ENCODE measurements at places on chromosomes 2 and 18. TPM values are rescaled to one million over a fixed set of nuclear protein-coding genes. Genes with fewer than 3 reads are reported as not detected.

DNA sequence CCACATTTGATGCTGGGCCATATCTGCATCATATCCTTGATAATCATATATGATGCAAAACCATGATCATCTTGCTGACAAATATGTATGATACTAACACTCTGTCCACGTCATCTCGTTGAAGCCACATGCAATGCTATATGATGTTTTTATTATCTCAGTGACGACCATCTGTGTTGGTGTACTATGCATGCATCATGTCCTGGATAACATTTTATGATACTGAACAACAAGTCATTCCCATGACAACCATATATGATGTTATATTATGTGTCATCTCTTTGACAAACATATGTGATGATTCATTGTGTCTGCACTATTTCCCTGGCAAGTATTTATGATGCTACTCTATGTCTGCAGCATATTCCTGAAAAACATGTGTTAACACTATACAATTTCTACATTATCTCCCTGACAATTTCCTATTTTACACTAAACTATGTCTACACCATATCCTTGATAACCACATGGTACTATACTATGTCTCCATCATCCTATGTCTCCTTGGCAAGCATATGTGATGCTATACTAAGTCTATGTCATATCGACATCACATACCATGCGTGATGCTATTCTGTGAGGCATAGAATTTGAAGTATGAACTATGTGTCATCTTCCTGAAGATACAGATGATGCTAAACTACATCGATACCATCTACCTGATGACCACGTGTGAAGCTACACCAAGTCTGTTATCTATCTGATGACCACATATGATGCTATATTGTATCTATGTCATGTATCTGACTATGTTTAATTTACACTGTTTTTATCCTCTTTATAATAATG lies 37.0 kb downstream of the DAW1 start:
- no peak for DNase-seq

- DNase-seq, result no peak
Observed at GRCh38 chr18:23816740-23817139, 127.5 kb downstream of the LAMA3 start.

DNA sequence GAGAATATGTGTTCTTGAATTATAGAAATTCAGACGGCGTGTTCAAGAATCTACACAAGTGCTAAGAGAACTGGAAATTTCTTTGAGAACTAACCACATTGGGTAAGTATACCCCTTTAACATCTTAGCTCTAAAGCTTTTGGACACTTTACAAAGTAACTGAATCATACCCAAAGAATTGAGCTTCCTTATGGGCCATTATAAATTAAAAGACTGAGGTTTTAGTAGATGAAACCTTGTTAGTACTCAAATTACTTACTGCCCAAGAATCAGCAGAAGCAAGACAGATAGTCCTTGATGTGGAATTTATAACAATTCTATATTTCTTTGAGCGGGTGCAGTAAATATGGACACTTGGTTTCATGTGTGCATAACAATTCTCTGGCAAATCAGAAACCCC lies 168.3 kb downstream of the PRPF40A start:
- DNase-seq, result no peak

DNA sequence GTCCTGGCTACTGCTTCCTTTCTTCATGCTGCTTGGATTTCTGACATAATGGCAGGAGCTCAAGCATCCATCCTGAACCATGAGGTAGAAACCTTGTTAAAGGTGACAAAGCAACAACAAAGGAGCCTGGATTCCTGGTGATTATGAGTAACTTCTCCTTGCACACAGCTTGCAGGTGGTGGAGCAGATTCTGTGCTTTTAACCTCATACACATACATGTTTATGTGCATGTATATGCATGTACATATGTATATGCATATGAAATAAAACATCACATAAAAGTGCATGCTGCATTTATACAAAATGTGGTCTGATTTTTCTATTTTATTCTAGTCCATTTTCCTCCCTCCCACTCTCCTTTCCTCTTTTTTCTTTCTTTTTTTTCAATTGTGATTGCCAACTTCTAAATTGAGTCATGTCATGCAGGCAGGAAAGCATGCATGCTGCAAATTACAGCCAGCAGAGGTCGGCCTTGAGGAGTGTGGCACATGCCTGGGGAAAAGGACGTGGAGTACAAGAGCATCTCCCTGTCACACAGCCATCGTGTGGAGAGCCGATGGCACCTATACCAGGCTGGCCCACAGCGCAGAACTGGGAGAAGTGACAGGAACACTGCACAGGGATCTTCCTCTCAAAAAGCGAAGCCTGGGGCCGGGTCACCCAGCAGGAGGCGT lies 17.9 kb downstream of the LCT start:
- DNase-seq, result no peak

GRCh38 chr2:152097801-152098495 lies 896 bp downstream of the CACNB4 start:
- DNase-seq, result no peak

DNA sequence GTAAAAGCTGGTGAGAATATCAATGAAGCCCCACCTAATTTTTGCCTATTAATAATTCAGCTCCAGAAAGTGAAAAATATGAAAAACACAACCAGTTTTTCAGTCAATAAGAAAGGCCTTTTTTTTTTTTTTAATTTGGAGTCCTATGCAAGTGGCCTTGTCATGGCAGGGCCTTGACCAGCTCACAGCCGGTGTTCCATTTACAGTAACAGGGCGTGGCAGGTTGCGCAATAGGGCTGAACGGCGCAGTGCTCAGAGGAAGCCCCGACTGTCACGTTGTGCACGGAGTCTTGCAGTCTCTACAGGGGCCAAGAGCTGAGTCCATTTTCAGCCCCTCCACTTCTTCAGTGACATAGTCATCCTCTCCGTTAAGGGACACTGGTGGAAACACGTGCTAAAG lies 184.1 kb upstream of the FN1 start:
- no peak for DNase-seq

DNA sequence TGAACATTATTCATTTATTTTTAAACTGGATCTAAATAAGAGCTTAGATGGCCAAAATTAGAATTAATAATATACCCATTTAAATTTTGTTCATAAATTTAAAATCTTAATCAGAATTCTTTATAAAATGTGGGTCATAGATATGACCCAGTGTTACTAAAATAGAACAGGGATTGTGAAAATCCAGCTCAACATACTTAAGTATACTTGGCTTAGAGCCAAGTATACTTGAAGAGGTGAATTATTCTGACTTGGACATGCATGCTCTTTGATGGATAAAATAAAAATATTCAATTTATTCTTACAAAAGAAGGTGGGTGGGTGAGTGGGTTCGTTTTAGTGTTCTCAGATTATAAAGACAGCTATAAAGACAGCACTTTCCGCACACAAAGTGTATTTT lies 70.7 kb downstream of the SPOPL start:
- DNase-seq, result no peak

DNA sequence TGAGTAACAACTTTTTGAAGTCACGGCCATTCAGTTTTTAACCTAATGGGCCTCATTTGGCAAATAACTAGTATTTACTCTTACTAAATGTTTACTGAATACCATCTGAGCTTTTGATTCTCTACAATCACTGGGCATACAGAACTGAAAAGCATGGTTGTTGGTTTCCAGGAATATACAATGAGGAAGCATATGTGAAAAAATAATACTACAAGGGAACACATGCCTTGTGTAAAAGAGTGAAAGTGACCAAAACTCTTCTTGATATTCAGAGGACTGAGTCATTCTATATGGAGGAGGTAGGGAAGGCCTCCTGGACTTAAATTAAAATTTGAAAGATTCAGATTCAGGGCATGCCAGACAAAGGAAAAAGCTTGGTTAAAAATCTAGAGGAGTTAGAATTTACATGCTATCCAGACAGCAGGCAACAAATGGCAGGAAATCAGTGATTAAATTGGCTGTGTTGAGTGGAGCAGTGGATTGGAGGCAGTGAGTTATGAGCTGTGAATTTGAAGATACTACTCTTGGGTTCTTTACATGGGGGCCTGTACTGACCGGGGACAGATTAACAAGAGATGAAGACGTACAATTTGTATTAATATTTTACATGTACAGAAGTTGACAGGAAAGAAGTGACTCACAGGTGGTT lies 53.6 kb upstream of the NRXN1 start:
- DNase-seq, result no peak

DNA sequence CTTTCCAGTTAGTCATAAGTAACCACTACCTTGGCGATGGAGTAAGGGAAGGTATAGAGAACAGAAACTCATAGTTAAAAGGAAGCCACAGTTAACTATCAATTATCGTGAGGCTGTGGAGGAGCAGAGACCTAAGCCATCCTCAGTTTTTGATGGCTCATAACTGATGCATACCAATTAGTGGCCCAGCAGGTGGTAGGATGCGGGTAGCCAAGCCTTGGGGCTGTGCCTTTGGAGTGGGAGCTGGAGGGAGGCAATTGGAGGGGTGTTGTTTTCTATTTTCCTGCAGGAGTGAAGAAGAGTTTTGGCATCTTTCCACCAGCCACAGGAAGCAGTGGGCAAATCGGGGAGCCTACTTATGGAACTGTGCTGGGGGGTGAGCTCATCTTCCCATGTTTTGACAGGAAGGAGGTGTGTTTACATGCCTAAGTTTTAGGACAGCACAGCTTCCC lies 194.8 kb downstream of the TPGS2 start:
- no peak for DNase-seq

- peak; percentile 59 for DNase-seq
Observed at GRCh38 chr2:84458551-84459017, 496 bp downstream of the SUCLG1 start.

GRCh38 chr2:46334389-46335271 lies 37.4 kb downstream of the EPAS1 start:
- no peak for DNase-seq

- no peak for DNase-seq
Observed at GRCh38 chr2:133734716-133735495, 166.6 kb upstream of the NCKAP5 start.

DNA sequence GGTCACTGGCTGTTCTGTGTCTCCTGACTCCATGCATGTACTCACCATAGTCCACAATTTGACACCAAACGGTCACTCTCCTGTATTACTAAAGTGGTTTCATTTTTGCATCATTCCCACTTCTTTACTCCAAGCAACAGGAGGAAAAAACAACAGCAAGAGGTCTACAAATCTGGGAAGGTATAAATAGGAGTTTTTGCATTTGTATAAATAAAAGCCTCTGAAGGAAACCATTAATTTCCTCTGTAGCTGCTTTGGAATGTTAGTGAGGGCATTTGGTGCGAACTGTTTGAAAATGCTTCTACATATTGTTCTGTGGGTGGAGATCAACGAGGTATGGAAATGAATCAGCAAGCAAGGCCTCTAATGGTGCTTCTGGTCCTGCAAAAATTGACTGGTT lies 148.5 kb upstream of the DLX2 start:
- DNase-seq, result no peak

DNA sequence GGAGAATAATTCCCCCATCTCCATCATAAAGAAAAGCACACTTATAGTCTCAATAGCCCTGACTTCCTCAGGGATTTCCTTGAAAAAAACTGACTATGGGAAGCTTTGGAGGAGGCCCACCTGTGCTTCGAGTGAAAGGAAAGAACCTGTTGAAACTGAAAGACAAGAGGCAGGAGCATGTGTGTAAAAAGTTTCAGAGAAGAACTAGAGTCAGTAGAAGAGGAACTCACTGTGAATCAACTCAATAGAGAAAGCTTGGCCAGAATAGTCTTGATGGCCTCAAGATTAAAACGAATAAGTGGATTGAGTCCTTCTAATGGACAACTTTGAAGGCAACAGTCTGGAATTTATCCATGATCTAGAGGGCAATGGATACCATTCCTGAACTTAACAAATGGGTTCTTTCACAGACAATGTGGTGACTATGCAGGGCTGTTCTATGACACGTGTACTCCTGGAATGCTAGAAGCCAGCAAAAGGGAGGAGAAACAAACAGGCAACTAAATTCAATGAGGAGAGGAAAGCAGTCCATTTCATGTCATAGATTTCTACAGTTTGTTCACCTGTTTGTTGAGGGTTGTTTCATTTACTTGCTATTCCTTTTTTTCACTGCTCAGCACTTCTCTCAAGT lies 442.3 kb downstream of the GRB14 start:
- DNase-seq, result no peak

GRCh38 chr2:26891-27290 lies 19.4 kb downstream of the FAM110C start:
- DNase-seq, result no peak

GRCh38 chr2:143706354-143706753 lies 577.1 kb downstream of the ARHGAP15 start:
- no peak for DNase-seq

- no peak for DNase-seq
Observed at GRCh38 chr18:10713409-10713808, 187.6 kb downstream of the NAPG start.

- no peak for DNase-seq
Observed at GRCh38 chr2:164917296-164917903, 37.9 kb downstream of the SLC38A11 start.

GRCh38 chr2:20448977-20449306 lies 2.1 kb downstream of the RHOB start:
- no peak for DNase-seq

DNA sequence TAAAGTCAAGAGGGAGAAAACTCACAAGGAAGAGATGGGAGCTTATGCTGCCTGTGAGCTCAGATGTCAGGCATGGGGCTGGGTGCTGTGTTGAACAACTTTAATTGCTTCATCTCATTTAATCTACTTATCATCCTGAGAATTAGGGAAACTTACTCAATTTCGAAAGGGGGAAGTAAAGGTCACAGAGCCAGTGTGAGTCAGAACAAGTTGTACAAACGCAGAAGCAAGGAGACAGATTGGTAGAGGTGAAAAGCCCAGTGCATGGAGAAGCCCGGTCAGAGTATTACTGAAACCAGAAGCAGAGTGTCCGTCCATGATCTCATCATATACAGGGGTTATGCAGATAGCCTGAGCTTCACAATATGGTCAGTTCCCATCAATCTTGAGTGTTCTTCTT lies 281.1 kb upstream of the POU3F3 start:
- no peak for DNase-seq

GRCh38 chr18:48342125-48342524 lies 67.1 kb downstream of the ZBTB7C start:
- DNase-seq, result no peak

DNA sequence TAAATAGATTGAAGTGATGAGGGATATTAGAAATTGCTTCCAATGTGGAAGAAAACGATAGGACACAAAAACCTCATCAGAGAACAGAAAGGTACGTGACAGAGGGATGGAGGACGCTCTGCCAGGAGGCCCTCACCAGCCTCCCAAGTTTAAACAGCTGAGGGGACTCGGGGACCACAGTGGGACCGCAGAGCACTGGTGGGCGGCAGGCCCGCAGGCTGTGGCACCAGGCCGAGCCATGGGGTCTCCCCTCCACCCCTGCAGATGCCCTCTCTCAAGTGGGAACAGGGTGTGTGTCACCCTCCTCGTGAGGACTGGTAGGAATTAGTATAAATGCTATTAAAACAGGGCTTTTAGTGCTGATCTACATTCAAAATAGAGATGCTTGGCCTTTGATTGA lies 10.8 kb downstream of the NDUFA10 start:
- no peak for DNase-seq

CFAP221 gene
- total RNA-seq, result 5.6 TPM

PSMD14 gene
- total RNA-seq, result 101 TPM

MARCHF4 gene
- 8.7 TPM for total RNA-seq

ASB18 gene
- 0.78 TPM for total RNA-seq

UGT1A1 gene
- total RNA-seq, result not detected

VPS54 gene
- 43.5 TPM for total RNA-seq

LRRC30 gene
- total RNA-seq, result not detected

ALPP gene
- total RNA-seq, result not detected

ING5 gene
- 23.4 TPM for total RNA-seq

ALLC gene
- total RNA-seq, result not detected

STARD6 gene
- not detected for total RNA-seq

BOLL gene
- total RNA-seq, result not detected

GPR17 gene
- total RNA-seq, result 6.1 TPM
